ENCODE measurements at places on chromosomes 12 and 14. TPM values are rescaled to one million over a fixed set of nuclear protein-coding genes. Genes with fewer than 3 reads are reported as not detected.

GRCh38 chr14:73717266-73717665, 3.1 kb upstream of the PNMA1 start:
- H3K27me3 ChIP-seq, result no peaks in the 10 kb centered on the region
- no peak for DNase-seq

GRCh38 chr14:22850944-22851764, 14.8 kb downstream of the MMP14 start:
- no peak for DNase-seq
- H3K4me3 ChIP-seq, result no peak overlapping the region

DNA sequence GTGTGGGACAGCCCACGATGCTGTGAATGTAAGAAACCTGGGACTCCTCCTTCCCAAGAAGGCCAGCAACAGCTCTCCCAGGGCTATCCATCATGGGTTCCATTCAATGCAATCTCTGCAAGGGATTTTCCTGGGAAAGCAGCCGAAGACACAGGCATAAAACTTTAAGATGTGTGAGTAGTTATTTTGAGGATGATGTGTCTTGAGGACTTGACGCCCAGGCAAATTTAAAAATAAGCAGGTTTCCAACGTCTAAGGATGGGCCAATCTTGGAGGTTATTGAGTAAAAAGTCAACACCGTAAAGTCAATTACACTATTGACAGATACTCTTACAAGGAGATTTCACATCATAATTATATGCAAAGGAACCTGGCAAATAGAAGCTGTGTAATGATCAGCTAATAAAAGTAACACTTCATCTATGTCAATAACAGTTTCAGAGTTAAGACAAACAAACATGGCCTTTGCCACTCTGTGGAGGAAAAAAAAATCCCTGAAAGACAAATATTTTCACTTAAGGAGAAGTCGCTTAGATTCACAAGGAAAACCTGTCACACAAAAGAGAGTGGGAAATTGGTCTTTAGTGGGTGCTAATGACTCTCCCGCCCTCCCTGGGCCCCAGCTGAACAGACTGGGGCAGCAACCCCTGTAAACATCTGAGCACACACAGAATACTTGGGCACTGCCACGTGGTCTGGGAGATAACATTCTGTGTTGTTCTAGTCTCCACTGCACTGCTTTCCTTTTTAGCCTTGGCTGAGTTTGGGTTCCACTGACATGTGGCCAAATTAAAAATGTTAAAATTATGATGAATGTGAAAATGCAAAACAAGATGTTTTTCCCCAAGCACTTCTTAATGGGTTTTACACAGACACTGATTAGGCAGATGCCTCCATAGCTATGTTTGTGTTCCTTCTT, 240.9 kb downstream of the FOXN3 start:
- H3K27me3 ChIP-seq, result no peaks in the 10 kb centered on the region
- no peaks in the 10 kb centered on the region for H3K4me1 ChIP-seq
- no peak overlapping the region for H3K27ac ChIP-seq
- DNase-seq, result no peak

DNA sequence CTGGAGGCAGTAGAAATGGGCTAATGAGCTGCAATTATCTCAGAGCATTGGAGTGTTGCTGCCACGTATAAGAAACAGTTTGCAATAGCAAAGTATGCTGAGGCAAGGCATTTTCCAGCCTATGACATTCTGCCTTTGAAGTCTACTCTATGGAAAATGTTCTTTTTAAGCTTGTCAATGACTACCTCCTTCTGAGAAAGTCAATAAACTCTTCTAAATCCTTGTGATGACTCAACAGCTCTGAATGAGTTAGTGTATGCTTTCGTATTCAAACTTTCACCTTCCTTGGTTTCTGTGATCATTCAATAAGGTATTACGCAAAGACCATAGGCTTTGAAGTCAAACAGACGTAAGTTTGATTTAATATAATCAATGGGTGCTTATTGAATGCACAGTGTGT, 111.2 kb downstream of the CAPZA3 start:
- no peak overlapping the region for H3K4me3 ChIP-seq
- peak; percentile 3 for DNase-seq
- no peaks in the 10 kb centered on the region for H3K36me3 ChIP-seq
- H3K4me1 ChIP-seq, result peaks cover 24% of the 10 kb centered on the region
- no peaks in the 10 kb centered on the region for H3K27me3 ChIP-seq
- no peak overlapping the region for H3K27ac ChIP-seq

- no peak for DNase-seq
- H3K27me3 ChIP-seq, result peaks cover 49% of the 10 kb centered on the region
- H3K36me3 ChIP-seq, result no peaks in the 10 kb centered on the region
- no peak overlapping the region for H3K27ac ChIP-seq
- no peak overlapping the region for H3K4me3 ChIP-seq
Observed at GRCh38 chr12:55065535-55065934, 45.8 kb downstream of the NEUROD4 start.

GRCh38 chr14:101217080-101217463, 313.6 kb upstream of the RTL1 start:
- H3K4me1 ChIP-seq, result no peaks in the 10 kb centered on the region
- H3K4me3 ChIP-seq, result no peak overlapping the region

- no peak overlapping the region for H3K4me3 ChIP-seq
- no peaks in the 10 kb centered on the region for H3K36me3 ChIP-seq
- H3K27ac ChIP-seq, result peak overlapping the region; percentile 42
- H3K27me3 ChIP-seq, result no peaks in the 10 kb centered on the region
- no peak for DNase-seq
- H3K4me1 ChIP-seq, result peaks cover 63% of the 10 kb centered on the region
Observed at GRCh38 chr12:75444429-75445136, 36.0 kb upstream of the GLIPR1 start.

GRCh38 chr12:24960222-24960855, 11.4 kb upstream of the BCAT1 start:
- H3K4me3 ChIP-seq, result no peak overlapping the region
- H3K27me3 ChIP-seq, result no peaks in the 10 kb centered on the region
- peak; percentile 48 for DNase-seq
- H3K27ac ChIP-seq, result no peak overlapping the region
- H3K4me1 ChIP-seq, result no peaks in the 10 kb centered on the region

DNA sequence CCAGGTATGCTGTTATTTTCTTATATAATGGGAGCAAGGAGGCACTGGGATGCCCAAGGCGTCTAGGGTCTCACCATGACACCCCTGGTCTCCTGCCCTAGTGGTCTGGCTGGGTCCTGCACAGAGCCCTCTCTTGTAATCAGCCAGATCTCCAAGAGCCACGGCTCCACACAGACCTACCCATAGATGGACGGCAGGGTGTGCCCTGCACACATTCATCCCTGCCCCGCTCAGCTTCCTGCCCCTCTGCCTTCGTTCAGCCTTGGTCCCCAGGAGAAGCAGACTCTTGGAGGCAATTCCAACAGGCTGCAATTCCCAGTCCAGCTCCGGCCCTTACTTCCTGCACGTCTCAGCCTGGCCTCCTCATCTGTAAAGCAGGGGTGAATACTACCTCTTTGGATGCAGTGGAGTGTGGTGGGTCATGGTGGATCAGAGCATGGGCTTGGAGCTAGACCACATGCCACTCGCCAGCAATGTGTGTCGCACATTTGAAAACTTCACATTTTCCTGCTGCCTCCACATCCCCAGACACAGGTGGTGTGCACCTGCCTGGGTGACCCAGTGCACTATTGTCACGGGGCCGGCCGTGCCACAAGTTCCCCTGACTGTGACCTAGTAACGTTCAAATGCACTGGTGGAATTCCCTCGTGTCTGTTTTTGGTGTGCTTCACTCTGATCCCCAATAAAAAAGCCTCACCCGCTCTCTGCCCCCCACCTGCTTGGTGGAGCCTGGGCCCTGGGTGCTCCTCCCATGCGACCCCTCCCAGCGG, 171.1 kb upstream of the PRMT8 start:
- H3K27ac ChIP-seq, result no peak overlapping the region
- DNase-seq, result no peak
- peaks cover 54% of the 10 kb centered on the region for H3K27me3 ChIP-seq
- H3K36me3 ChIP-seq, result no peaks in the 10 kb centered on the region

DNA sequence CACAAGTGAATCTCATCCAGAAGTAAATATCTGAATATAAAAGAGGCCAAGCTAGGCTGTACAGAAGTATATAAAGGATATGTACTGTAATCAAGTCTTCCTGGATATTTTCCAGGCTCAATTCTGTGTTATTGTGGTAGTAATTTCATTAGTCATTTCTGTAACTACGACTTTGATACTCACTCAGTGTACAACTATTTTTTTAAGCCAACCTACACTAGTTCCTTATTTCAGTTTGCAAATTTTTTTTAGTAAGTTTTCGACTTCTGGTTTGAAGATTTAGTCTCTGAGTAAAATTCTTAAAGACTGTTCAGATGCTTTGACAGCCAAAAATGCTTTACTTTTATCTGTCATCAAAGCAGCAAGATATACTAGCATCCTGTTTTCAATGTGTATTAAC, 130.8 kb downstream of the CAPZA3 start:
- H3K4me3 ChIP-seq, result no peak overlapping the region
- H3K36me3 ChIP-seq, result no peaks in the 10 kb centered on the region
- no peak for DNase-seq
- H3K27me3 ChIP-seq, result no peaks in the 10 kb centered on the region
- H3K27ac ChIP-seq, result no peak overlapping the region

GRCh38 chr12:104582739-104583138, 126.0 kb downstream of the CHST11 start:
- no peak for DNase-seq
- peaks cover 22% of the 10 kb centered on the region for H3K27me3 ChIP-seq
- H3K4me1 ChIP-seq, result no peaks in the 10 kb centered on the region
- no peak overlapping the region for H3K27ac ChIP-seq

Gene CCDC38
- total RNA-seq, result not detected

Gene TMEM121
- total RNA-seq, result 0.42 TPM

Gene TSPAN8
- total RNA-seq, result 289 TPM

Gene MIPOL1
- total RNA-seq, result 22.0 TPM

Gene GLIPR1L1
- total RNA-seq, result not detected

Gene TPH2
- total RNA-seq, result 0.38 TPM

Data from Calu3 (cell line).